ENCODE measurements at places on chromosomes 16 and 17.

DNA sequence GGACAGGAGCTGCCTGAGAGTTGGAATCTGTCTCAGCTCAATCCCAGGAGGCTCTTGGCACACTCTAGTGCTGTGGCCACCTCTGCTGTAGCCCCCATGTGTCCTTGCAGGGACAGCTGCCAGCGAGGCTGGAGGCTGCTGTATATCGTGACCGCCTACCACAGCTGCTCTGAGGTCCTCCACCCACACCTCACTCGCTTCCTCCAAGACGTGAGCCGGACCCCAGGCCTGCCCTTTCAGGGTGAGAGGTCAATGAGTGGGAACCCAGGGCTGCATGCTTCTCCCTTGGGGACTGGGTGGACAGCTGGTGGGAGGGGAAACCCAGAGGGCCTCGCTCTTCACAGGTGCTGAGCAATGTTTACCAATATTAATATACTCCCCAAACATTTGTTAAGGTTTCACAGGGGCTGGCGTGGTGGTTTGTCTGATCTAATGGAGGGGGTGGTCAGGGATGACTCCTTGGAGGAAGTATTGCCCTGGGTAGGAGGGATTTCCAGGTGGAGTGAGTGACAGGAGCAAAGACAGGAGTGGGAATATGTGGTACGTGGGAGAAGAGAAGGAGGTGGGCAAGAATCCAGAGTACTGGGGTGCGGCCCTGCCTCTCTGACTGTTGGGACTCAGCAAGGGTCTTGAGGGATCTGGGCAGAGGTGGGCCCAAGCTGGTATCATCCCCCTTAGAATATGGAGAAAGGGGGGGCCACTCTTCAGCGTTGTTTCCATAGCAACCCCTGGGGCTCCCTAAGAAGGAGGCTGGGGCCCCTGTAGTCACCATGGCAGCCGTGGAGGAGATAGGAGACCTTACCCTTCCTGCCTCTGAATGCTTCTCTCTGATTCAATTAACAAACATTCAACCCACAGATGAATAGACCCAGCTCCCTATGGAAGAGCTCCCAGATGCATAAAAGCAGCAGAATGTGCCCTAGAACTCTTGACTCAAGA, 22.2 kb upstream of the ALKBH5 start:
- no peak for DNase-seq

DNA sequence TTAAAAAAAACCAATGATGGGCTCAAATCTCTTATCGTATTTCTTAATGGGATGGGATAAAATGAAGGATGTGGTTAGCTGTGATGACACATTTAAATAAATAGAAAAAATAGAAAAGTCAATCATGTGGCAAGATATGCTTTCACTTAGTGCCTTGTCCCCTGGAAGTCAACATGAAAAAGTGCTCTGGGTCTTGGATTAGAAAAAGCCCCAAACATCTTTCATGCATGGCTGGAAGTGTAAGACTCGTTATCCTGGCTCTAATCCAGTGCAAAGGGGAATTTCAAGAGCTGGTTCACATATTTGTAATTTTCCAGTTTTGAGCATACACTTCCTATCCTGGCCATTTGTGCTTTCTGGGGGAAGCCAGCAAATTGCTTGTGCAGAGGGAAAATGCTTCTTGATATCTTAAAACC, 160.9 kb downstream of the MAP2K6 start:
- no peak for DNase-seq

- DNase-seq, result no peak
Observed at GRCh38 chr17:57612202-57613071, 132.7 kb downstream of the CCDC182 start.

- DNase-seq, result no peak
Observed at GRCh38 chr17:50263331-50264262, 10.7 kb upstream of the TMEM92 start.

DNA sequence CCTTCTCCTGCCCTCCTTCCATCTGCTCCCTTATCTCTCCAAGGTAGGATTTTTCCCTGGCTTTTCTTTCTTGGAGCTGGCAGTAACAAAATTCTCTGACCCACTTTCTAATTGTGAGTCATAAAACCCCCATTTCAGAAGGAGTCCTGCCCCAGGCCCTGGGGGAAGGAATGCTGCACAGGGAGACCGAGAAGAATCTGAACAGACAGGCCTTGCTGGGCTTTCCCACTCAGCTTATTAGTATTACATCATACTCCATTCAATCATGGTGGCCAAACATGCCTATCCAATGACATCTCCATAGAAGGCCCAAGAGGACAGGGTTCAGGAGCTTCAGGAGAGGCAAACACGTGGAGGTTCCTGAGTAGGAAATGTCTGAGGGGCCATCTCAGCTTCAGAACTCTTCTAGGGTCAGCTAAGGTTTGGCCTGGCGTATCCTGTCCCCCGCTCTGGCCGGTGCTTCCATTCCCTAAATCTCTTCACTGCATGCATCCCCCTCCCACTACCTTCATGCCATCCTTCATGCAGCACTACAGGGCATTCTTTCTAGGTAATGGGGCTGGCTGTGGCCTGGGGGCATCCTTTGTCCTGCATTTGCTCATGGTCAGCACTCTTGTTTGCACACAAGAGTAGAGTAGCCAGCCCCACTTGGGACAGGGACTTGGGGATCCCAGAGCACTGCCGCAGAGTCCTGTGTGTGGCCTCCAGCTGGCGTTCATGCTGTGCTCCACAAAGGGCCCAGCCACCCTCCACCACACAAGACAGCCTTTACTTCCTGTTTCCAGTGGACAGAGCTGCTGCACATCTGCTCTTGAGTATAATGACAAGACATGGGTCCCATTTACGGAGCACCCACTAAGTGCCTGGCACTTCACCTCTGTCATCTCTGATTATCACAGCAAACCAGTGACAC, 8.2 kb downstream of the SLC6A2 start:
- no peak for DNase-seq

DNA sequence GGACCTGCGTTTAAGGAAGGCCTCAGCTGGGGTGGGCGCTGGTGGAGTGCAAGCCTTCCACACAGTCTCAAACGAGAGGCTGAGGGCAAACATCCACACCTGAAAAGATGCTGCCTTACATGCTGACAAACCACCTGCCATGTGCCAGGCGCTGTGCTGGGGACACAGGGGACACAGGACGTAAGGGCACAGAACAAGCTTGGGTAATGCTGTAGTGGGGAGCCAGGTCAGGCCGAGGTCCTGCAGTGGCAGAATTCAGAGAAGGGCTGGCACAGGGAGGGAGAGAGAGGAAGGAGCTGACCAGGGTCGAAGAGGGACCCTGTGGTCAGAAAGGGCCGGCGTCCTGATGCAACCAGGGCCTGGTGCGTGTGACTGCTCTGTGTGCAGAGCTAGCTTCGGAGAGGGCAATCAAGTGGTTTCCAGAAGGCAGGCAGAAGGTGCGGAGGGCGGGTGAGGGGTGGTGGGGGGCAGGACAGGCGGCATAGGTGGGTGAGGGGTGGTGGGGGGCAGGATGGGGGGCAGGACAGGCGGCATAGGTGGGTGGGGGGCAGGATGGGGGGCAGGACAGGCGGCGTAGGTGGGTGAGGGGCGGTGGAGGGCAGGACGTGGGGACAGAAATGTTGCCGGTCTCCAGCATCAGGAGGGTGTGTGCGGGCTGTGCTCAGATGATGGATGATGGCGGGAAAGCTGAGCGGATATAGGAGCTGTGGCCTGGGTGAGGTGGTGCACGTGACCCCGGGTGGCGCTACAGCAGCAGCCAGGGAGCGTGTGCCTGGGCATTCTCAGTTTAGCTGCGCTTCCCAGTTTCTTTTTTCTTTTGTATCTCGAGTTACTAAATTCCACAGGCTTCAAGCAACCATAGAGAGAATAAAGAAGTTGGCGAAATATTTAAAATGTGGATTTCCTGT, 18.8 kb downstream of the TELO2 start:
- no peak for DNase-seq

DNA sequence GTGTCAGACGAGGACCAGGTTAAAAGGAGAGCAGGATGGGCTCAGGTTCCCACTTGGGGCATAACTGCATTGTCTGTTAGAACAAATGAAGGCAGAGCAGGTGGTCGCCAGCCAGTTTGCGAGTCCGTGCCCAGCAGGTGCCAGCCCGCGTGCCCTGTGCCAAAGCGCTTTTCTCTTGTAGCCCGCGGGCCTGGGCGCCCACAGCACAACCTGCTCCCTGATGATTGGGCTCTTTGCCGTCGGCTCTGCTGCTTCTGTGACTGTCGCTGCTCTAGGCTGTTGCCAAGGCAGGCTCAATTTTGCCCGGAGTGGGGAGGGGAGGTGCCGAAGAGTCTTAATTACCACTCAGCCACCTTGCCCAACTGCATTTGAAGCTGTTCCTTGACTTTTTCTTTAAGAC, 21.1 kb downstream of the KNOP1 start:
- no peak for DNase-seq

GRCh38 chr17:29148257-29148789, 31.9 kb downstream of the MYO18A start:
- no peak for DNase-seq

GRCh38 chr17:16374146-16374938, 6.5 kb upstream of the UBB start:
- no peak for DNase-seq
